ENCODE measurements at places on chromosomes 1 and 21.

DNA sequence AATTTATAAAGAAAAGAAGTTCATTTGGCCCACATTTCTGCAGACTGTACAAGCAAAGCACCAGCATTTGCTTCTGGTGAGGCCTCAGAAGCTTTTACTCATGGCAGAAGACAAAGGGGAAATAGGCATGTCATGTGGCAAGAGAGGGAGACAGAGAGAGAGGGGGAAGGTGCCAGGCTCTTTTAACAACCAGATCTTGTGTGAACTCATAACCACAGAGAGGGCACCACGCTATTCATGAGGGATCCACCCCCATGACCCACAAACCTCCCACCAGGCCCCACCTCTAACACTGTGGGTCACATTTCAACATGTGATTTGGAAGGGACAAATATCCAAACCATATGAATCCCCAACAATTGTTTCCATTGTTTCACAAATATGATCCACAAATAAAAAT is 467.9 kb downstream of the SIPA1L2 start:
- DNase-seq = no peak

DNA sequence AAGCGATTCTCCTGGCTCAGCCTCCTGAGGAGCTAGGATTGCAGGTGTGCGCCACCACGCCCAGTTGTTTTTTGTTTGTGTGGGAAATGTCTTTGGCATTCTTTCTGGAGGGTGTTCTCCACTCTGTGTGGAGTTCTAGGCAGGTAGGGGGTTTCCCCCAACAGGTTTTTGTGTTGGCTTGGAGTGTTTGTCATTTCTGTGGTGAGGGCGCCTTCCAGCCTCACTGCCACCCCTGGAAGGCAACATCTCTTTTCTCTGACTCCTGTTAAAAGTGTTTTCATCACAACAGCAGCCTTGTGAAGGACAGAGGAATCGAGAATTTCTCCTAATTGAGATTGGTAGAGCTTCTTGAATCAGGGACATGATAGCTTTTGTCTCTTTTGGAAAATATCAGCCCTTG is 69.7 kb downstream of the PRKCZ start:
- DNase-seq = no peak

DNA sequence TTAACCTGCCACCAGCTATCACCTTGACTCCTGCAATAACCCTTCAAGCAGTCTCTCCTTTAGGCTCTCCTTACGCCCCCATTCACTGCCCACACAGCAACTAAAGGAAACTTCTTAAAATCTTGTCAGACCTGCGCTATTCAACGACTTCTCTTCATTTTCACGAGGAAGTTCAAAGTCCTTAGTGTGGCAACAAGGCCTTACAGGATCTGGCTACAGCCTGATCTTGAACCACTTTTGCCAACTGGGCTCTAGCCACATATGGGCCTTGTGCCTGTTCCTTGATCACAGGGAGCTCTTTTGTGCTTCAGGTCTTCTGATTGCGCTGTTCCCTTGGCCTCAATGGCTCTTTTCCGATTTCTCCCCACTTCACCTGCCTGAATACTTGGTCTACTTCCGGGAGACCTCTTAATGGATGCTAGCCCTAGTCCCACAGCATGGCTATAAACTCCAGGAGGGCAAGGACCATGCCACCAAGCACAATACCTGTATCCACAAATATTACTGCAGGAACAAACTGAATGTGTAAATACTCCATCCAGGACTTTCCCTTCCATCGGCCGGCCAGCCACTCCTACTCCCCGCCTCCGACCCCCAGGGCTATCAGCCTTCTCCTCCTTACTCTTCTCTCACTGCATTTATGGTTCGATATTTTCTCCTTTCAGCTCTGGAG is 2.3 kb upstream of the CTNNBIP1 start:
- no peak for DNase-seq

DNA sequence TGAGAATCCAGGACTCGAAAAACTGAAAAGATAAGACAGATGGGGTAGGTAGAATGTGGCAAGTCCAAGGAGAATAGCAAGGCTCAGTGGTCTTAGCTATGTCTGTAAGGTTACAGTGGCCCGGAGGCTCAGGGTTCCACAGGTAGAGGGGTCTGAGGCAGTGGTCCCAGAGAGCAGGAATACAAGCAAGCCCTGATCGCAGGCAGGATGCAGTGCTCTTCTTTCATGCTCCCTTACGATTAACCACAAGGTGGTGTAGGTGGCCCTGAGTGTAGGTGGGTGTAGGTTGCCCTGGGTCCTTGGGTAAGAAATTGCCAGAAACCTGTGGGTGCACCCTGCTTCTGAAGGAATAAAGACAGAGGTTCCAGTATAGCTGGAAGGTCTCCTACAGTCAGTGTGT is 99.1 kb upstream of the RAB3GAP2 start:
- no peak for DNase-seq

- no peak for DNase-seq
Observed at GRCh38 chr1:78691995-78692747, 42.5 kb downstream of the IFI44 start.

DNA sequence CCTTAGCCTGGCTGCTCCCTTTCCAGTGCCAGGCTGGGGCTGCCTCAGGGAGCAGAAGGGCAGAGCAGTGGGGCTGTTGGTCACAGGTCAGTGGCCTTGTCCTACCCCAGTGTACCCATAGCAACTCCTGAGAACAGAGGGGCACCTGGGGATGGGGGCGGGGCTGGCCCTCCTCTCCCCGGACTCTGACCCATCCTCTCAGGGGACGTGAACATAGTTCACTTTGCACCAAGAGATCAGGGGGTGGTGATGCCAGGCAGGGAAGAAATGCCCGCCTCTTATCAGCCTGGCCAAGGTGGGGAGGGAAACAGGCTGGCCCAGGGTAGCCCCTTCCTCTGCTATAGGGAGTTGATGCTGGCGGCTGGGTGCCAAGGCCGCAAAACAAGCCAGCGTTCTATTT is 4.9 kb downstream of the ETNK2 start:
- DNase-seq = no peak

GRCh38 chr1:27391511-27392095 is 819 bp upstream of the GPR3 start:
- DNase-seq = no peak

DNA sequence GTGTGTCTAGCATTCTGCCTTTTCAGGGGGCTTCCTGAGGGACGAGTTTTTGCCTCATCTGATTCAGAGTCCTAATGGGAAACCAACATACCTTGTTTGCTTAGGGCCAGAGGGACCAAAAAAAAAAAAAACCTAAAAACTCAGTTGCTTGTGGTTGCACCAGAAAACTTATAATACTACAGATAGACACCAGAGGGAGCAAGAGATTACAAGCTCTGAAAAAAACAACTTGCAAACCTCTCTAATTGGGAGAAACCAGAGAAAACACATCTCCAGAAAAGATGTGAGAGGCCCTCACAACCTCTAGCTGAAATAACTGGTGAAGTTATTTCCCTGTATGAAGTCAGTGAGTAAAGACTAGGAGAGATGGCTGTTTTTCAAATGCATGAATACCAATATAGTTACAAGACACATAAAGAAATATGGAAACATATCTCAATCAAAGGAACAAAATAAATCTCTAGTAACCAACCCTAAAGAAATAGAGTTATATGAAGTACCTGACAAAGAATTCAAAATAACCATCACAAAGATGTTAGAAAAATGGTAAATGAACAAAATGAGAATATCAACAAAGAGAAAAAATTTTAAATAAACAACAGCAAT is 233.7 kb upstream of the NFIA start:
- peak; percentile 31 for DNase-seq

DNA sequence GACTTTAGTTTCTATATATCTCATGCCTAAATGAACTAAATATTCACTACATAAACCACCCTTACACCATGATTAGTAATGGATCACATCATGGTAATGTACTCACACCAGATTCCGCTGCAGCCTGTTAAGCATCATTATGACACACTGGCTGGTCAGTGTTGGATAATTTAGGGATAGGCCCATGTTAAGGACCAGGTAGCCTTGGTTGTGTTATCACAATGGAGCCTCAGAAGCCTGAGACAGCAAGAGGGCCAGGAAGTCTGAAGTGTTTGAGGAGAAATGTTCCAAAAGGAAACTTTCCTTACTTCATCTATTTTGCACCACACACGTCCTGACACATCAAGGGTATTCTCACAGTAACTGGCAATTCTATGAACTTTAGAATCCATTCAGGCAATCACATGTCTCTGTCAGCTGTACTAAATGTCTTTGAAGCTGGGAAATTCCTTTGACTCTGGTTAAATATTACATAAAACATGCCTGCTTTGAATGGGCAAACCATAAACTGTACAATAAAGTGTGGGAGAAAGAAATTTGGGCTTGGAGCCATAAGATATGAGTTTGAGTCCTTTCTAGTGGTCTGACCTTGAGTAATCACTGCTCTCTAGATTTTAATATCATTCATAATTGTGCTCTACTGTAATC is 105.3 kb upstream of the DPT start:
- DNase-seq = no peak

DNA sequence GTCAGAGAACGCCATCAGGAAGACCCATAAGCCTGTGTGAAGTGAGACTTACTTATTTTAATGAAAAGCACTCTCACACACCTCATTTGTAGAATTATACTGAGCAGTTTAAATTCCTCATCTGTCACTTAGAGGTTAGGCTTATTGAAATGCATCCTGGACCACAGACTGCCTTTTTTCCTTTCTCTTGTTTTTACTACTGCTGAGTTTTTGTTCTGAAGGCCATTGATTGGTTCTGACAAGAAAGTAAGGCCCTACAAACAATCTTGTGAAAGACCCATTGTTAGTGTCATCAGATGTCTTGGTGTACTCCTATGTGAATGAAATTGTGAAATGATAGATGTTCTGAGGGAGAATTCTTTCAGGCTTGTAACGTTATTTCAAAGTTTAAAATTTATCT is 1343.3 kb upstream of the ADGRL2 start:
- peak; percentile 21 for DNase-seq

- DNase-seq = no peak
Observed at GRCh38 chr1:109025694-109026093, 16.2 kb downstream of the WDR47 start.

GRCh38 chr1:39958403-39959200 is 3.7 kb downstream of the MFSD2A start:
- DNase-seq = no peak

- no peak for DNase-seq
Observed at GRCh38 chr1:171422511-171422910, 62.8 kb upstream of the PRRC2C start.

DNA sequence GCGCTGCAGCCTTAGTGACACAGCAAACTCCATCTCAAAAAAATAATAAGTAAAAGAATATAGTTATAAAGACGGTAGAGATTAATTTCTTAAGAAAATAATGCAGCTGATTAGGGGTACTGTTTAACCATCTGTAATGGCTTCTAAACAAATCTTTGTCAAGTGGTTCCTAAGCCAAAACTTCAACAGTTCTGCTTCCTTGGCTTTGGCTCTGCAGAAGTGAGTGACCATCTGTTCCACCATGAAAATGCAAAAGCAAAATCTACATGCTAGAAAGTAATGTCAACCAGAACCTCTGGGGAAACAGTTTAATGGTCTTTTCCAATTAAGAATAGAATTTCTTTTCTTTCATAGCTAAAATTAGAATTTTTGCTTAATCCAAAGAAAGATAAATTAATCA is 8.3 kb upstream of the SH2D5 start:
- no peak for DNase-seq

DNA sequence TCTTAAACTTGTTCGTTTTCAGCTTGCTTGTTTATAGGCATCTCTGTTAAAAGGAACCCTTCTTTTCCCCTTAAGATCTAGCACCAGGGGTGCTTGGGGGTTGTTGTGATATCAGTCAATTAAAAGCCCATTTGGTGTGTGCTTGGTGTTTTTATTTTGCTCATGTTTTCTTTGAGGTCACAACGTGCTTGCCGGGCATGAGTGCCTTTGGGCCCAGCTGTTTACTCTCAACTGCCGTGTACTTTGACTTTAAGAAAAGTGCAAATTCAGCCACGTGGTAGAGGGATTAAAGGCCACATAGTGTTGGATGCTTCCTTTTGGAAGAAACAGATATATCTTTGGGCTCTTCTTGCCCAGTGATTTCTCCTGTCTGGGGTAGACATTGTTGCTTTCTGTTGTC is 10.5 kb downstream of the ARID1A start:
- DNase-seq = no peak

GRCh38 chr1:160032165-160032820 is 503 bp upstream of the PIGM start:
- DNase-seq = no peak

GRCh38 chr1:87106144-87106543 is 191.7 kb downstream of the HS2ST1 start:
- DNase-seq = no peak

- no peak for DNase-seq
Observed at GRCh38 chr21:33901412-33902288, 14.0 kb downstream of the ATP5PO start.

- no peak for DNase-seq
Observed at GRCh38 chr1:31700468-31701090, 3.2 kb downstream of the COL16A1 start.

GRCh38 chr1:236159704-236160539 is 17.6 kb downstream of the GPR137B start:
- no peak for DNase-seq

DNA sequence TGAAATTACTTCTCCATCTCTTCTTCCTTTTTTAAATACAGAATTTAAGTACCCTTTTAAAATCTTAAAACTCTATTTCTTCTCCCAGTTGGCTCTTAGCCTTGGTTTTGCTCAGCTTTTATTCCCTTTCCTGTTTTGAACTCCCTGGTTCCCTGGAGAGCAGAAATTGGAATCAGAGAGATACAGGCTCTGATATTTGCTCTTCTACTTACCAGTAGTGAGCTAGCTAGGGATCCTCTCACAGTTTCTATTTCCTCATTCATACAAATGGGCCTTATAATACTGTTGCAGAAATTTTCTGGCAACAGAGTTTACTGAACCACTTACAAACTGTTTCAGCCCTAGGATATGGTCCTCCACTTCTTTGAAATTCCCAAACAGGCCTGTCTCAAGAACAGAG is 606.3 kb downstream of the NUF2 start:
- DNase-seq = no peak

- no peak for DNase-seq
Observed at GRCh38 chr1:21260405-21261125, 29.7 kb downstream of the ECE1 start.

GRCh38 chr1:61053226-61053711 is 29.1 kb upstream of the NFIA start:
- DNase-seq = no peak

- DNase-seq = peak; percentile 49
Observed at GRCh38 chr1:68116643-68117235, 66.3 kb upstream of the DIRAS3 start.
